DMS79 (cell line): ENCODE measurements at places on chromosomes 6 and 20.
A peak's percentile ranks its signal among the peaks of the same experiment; 100 is the strongest.

DNA sequence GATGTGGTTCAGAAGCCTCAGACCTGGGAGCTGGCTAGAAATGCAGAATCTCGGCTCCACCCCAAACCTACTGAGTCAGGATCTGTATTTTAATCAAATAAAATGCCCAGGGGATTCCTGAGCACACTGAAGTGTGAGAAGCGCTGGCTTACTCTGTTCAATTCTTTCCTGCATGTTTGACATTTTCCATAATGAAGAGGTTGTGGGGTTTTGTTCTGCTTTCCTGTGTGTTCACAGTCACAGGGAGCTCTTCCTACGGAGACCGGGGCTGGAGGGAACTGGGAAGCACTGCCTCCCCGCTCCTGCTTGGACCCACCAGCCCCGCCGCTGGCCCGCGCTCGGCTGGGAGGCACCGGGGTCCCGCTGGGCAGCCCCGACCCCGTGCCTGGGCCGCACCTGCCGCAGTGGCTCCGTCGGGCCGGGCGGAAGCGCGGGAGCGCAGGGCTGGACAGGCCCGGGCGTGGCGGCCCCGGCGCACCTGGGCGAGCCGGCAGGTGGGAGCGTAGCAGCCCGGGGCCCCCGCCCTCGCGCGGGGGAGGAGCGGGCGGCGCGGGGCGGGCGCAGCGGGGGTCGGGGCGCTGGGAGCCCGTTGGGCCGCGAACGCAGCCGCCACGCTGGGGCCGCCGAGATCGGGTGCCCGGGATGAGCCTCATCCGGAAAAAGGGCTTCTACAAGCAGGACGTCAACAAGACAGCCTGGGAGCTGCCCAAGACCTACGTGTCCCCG is at the start of gene MAPK13:
Gene MAPK13 (plus strand): TSS at position 573 of the 726 bp plus-strand sequence. CDS start 70 bp downstream, at position 643.
- peak; percentile 25 for DNase-seq

GRCh38 chr6:21731411-21732031 is 138.0 kb downstream of the SOX4 start:
- DNase-seq, result no peak

DNA sequence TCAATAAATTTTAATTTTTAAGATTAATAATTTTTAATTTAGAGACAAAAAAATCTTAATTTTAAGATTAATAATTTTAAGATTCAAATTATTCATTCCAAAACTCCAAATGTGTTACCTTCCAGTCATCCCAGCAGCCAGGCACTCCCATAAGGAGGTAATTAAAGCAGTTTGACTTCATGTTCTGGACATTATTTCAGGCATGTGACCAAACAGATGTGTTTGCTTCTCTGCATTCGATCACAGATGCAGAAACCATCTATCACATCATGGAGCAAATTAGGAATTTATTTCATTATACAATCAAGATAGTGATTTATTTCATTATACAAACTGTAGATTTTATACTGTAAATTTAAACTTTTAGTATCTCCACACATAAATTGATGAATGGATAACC is 150.3 kb downstream of the AKAP7 start:
- no peak for DNase-seq

GRCh38 chr6:44005507-44005903 is 121.7 kb downstream of the MRPL14 start:
- no peak for DNase-seq

DNA sequence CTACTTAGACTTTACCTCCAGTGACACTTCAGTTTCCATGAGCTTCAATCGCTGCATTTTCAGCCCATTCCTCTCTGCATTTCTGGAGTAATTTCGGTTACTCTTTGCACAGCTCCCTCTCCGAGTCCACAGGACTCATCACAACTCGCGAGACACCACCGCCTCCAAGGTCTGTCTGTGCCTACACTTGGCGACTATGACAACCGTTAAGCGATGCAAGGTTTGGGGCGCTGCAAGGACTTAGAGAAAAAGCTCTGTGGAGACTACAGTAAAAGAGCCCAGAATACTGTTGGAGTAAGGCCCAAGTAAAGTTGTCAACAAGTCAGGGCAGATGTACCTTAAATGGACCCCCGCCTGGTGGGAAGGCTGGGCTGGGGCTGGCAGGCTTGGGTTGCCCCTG is 95.7 kb upstream of the RPS6KA2 start:
- DNase-seq, result no peak

DNA sequence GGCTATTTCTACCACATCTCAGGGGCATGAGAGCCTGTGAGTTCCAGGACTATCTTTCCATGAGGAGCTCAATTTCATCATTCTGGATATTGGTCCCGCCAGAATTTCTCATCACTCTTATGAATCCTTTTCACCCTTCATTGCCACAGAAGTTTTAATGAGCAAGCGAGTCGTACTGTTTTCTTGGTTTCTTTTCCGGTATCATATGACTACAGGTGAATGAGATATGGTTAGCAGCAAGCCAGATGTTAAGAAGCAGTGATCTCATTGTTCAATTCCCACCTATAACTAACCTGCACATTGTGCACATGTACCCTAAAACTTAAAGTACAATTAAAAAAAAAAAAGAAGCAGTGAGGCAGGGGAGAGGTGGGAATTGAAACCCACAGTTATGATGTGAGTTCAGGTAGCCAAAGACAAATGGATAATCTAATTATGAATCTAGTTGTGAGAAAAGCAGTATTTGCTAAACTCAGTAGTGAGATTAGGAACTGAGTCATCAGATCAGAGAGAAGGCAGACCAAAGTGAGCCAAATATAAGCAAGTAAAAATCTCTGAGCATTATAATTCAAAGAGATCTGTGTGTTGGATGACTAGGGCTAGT is 78.0 kb upstream of the ELOVL5 start:
- no peak for DNase-seq

DNA sequence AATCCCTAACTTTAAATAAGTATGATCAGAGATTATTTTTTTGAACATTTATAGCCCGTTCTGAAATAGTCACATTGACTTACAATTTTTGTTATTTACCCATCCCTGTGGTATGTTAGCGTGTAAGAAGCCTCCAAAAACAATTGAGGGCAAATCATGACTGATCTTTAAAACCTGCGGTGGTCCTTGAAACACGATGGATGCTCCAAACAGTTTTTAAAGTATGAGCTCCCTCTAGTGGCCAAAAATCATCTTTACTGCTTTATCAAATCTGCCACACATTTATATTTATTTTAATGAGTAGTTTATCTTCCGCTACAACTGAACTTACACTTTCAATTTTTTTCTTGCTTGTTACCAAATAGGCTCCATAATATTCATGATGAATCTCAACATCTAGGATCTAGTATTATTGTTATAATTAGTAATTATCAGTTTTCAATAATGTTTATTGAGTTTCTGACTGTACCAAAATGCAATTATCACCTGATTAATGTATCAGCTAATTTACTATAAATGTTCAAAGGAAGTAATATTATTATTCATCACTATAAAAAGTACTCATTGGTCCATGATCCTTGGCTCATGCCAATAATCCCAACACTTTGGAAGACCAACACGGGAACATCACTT is 52.2 kb downstream of the MARCKS start:
- peak; percentile 11 for DNase-seq

GRCh38 chr20:17619351-17620093 is 49.6 kb downstream of the DSTN start:
- DNase-seq, result no peak

DNA sequence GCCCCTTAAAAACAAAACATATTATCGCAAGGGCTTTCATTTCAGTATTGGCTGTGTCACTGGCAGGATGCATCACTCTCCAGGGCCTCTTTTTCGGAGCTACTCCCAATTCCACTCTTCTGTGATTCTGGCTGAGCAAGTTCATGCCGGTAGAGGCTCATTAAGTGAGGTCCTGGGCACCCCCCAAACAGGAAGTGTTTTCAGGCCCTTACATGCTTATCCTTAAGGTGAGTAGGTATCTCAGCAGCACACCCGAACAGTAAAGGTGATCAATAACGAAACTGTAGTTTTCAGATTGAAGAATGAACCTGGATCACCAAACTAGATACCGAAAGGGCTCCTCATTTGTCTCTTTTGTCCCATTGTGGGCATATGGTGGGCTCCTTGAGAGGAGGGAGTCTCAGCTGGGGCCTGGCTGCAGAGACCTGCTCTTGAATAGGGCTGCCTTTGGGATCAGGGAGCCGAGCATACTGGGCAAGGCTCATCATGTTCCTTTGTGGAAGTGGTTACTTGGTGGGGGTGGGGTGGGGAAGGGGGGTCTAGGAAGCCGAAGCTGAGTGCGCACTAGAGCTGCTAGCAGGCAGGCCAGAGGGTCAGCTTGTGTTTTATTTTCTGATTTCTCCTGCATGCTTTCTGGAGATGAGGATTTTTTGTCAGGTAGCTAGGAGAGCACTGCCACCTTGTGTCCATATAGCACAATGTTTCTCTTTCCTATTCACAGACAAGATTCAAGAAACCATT is 65.2 kb downstream of the CDS2 start:
- DNase-seq, result peak; percentile 61

- DNase-seq, result no peak
These were observed 35.3 kb downstream of the PHIP start for GRCh38 chr6:79042799-79043126.
